ENCODE measurements at places on chromosomes 3 and 15.

DNA sequence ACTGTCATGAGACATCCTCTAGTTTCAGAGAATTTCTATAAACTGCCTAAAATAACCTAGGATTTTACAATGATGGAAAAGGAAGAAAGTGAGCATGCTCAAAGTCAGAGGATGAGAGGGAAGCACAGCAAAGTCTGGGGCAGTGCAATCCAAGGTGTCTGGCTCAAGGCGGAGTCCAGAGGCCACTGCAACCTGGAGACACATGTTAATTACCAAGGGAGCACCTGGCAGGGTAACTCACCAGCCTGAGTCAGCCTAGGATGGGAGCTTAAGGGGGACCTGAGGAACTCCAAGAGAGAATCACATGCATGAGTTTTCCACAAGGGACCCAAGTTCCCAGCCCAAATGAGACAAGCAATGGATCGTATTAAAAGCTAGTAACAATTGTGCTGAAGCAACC lies 49.8 kb downstream of the PLD1 start:
- DNase-seq, result no peak

GRCh38 chr15:69807721-69808120 lies 290.0 kb downstream of the TLE3 start:
- no peak for DNase-seq

- DNase-seq, result no peak
These were observed 114.4 kb downstream of the VGLL4 start for GRCh38 chr3:11529281-11529680.

GRCh38 chr3:113625834-113626233 lies 70.6 kb downstream of the USF3 start:
- no peak for DNase-seq

GRCh38 chr3:170219850-170220249 lies 2.4 kb upstream of the PRKCI start:
- DNase-seq, result no peak
